ENCODE measurements at places on chromosomes 13 and 19.

DNA sequence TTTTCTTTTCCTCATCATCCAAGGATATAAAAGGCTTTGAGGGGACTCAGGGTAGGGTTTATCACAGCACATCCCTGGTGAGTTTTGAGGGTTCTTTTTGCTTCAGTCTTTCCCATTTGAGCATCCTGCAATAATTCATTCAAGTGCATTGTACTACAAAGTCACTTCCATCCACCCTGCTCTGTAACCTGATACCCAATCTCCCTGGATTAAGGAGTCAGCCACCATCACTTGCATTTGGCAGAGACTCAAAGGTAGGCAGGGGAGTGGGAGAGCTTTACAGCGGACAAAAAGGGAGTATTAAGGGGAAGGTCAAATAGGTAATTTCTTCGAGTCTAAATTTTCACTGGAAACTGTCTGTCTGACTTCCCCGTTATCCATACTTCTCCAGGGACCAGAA, 216.1 kb upstream of the TMTC4 start:
- DNase-seq: no peak

- no peak for DNase-seq
Observed at GRCh38 chr13:71964491-71965100, 97.6 kb upstream of the DACH1 start.

- no peak for DNase-seq
Observed at GRCh38 chr13:75725736-75726135, 89.6 kb downstream of the LMO7 start.

DNA sequence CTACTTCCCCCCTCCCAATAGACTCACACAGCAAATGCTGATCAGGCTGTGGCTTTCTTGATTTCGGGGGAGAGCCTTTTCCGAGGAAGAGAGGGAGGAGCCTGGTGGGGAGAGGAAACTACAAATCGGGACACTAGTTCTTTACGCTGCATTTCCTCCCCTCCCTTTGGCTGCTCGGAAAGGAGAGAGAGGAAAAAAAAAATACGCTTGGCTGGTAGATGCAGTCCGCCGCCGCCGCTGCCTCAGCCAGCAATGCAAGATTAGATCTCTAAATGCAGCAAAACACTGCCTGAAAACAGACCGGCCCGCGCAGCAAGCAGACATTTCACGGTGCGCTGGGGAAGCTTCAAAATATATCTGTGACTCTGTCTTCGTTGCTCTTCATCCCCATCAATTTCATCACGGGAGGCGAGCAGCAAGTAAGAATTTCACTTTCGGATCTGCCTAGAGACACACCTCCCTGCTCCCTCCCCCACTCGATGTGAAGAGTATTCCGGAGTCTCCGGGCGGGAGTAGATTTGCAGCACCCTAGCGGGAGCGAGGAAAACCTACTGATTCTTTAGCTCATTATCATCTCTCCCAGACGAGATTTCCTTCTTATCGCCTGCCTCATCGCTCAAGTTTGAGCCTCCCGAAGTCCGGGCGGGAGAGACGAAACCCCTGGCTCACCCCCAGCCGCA, at the start of gene PCDH17:
TSS of gene PCDH17 (plus strand) at position 149 of the 680 bp plus-strand sequence. CDS start 803 bp downstream, outside the sequence.
- DNase-seq: no peak

- DNase-seq: no peak
Observed at GRCh38 chr19:33208904-33209849, 15.0 kb downstream of the LRP3 start.

GRCh38 chr13:94813920-94814475, 101.7 kb upstream of the SOX21 start:
- no peak for DNase-seq

GRCh38 chr13:111510502-111511218, 190.2 kb downstream of the TEX29 start:
- no peak for DNase-seq

- no peak for DNase-seq
Observed at GRCh38 chr19:41548954-41549688, 26.8 kb upstream of the CEACAM21 start.

DNA sequence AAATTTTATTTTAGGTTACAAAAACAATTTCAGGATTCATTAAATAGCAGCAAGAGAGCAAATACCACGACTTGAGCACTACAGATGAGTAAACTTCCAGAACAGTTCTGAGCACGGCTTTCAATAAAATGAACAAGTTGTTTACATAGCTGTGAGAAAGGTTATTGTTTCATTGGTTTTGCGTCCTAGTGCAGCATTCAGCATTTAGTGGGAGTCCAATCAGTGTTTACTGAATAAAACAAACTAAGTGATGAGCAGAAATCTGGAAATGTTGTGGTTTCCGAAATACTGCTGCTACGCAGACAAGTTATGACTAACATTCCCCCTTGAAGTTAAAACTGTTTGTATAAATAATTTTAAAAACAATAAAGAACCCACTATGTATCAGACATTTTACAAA, 251.5 kb upstream of the STARD13 start:
- DNase-seq: no peak
